ENCODE measurements at places on chromosomes 12 and 14.

GRCh38 chr12:12901158-12901791, 9.9 kb downstream of the GPRC5A start:
- no peak for DNase-seq

GRCh38 chr12:112705037-112705632, 86.4 kb upstream of the RPH3A start:
- no peak for DNase-seq

DNA sequence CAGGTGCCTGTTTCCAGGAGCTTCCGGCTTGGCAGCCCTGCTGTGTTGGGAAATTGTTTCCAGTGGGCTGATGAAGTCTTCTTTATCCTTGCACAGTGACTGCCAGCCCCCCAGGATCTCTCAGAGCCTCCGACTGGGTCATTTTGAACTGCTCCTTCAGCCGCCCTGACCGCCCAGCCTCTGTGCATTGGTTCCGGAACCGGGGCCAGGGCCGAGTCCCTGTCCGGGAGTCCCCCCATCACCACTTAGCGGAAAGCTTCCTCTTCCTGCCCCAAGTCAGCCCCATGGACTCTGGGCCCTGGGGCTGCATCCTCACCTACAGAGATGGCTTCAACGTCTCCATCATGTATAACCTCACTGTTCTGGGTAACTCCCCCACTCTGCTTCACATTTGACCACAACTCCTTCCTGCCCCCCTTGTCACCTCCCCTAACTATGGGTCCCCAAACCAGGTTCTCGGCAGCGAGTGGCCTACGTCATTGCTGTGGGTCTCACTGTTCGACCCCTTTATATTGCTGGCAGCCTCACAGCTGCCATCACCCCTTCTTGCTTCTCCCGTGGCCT, 2.3 kb downstream of the LAG3 start:
- DNase-seq: no peak

- no peak for DNase-seq
These were observed 178.9 kb upstream of the DYRK2 start for GRCh38 chr12:67469666-67470065.

DNA sequence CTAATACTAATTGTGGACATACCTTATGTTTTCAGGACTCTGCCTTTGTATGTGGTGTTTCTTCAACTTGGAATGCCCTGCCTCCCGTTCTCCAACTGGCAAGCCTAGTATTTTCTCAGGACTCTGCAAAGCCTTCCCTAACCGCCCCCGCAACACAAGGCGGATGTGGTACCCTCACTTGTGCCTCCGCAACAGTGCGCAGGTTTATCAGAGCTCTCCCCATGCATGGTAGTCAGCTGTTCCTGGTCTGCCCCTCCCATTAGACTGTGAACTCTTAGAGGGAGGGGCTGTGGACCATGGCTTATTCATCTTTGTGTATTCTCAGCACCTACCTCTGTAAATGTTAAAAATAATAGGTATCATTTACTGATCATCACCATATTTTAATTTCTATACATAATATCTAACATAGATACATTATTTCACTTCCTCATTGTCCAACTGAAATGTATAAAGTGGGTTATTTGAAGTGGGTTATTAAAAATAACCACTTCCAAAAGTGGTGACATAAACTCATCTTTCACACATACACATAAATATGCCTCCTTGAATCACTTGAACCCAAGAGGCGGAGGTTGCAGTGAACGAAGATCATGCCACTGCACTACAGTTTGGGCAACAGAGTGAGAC, 9.0 kb downstream of the LPAR5 start:
- DNase-seq: no peak

DNA sequence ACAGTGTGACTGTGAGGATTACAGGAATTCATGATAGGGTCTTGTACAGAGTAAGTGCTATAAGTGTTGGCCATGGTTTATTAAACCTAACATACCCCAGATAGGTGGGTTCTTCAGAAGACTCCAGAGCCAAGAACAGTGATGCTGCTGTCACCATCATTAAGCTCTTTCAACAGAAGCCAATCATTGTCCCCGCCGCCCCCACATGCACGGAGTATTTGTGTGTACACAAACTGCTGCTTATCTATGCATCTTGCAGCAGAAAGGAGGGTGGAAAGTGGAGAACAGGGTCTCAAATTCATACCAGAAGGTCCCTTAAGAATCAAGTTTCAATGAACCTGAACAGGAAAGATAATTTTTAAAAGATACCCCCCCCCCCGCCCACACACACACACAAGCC, 51.2 kb downstream of the TMCC3 start:
- no peak for DNase-seq

DNA sequence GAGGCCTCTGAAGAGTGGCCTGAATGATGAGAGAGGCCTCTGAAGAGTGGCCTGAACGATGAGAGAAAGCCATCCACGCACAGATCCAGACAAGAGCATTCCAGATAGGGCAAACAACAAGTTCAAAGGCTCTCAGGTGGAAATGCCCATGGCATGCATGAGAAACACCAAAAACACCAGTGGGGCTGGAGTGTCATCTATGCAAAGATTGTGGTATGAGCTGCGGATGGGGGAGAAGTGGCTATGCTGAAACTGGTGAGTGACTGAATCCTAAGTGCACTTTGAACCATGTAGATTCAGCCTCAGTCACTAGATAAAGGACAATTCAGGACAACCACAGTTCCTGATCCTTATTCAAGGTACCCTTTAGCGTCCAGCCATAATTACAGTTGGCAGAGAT, 79.4 kb upstream of the GZMB start:
- DNase-seq: no peak

Measured in stimulated activated CD4-positive, alpha-beta T cell treated with anti-CD3 and anti-CD28 coated beads, Interleukin-4, amount 100 ng/mL, for 4 hours (primary cell).